ENCODE measurements at places on chromosomes 6 and 20.

DNA sequence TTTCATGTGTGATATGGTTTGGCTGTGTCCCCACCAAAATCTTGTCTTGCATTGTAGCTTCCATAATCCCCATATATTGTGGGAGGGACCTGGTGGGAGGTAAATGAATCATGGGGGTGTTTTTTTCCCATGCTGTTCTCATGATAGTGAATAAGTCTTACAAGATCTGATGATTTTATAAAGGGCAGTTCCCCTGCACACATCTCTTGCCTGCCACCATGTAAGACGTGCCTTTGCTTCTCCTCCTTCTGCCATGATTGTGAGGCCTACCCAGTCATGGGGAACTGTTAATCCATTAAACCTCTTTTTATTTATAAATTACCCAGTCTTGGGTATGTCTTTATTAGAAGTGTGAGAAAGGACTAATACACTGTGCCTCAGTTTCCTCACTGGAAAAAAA, 4.2 kb upstream of the IL22RA2 start:
- DNase-seq, result no peak

DNA sequence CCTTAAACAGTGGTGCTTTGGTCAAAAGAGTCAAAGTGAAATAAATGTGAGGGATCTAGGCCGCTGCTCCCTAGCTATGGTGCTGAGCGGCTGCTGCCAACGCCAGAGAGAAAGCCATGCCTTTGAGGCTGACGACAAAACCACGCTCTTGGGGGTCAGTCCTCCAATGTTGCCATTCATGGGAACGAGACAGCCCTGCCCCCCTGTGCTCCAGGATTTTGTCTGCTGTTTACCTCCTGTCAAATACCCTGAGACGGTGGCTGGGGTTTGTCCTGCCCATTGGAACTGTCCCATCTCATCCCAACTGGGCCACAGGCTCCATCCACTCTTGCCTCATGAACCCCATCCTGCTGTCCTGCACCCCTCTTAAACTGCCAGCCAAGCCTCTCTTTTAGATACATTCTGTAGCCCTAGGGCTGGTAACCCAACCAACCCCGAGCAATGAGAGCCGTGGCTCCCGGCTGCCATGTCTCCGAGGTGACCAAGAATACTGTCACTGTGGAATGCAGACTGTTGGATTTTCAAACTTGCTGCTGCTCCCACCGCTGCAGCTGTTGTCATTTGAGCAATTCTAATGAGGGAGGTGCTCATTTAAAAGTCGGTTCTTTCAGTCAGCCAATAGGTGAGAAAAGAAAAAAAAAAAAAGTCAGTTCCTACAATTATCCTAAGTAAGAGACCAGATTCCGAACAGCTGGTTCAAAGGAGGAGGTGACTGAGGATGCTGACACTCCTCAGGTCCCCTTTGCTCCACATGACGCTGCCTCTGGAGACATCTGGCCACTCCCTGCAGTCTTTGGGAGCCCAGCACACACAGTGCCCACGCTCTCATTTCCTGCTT, 73.1 kb upstream of the QKI start:
- no peak for DNase-seq

GRCh38 chr6:13709689-13710551, 1.7 kb downstream of the RANBP9 start:
- DNase-seq, result peak; percentile 44

GRCh38 chr6:14393910-14394309, 276.3 kb downstream of the CD83 start:
- no peak for DNase-seq

- DNase-seq, result no peak
Observed at GRCh38 chr20:10634211-10634610, 39.6 kb downstream of the JAG1 start.

GRCh38 chr6:145340256-145340655, 395.1 kb downstream of the EPM2A start:
- no peak for DNase-seq

- peak; percentile 53 for DNase-seq
Observed at GRCh38 chr6:73515204-73515655, 5.6 kb downstream of the EEF1A1 start.
